ENCODE measurements at places on chromosomes 2 and 18.

GRCh38 chr2:190136259-190136658 lies 73.7 kb upstream of the MSTN start:
- DNase-seq: no peak

DNA sequence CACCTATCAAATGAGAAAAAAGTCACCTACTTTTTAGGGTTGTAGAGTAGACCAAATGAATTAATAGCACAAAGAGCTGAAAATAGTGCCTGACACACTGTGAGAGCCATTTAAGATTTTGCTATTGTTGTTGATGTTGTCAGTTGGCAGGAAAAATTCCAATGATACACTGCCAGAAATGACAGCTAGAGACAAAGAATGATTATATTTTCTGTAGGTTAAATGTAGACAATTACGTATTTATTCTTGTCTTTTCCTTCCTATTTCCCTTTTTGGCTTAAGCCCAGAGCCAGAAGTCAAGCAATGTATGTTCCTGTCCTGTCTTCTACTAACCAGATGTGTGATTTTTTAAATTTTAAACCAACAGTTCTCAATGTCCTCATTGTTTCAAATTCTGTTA lies 17.2 kb downstream of the NRXN1 start:
- DNase-seq: no peak

- no peak for DNase-seq
Observed at GRCh38 chr2:24521975-24522639, 31.1 kb downstream of the NCOA1 start.

DNA sequence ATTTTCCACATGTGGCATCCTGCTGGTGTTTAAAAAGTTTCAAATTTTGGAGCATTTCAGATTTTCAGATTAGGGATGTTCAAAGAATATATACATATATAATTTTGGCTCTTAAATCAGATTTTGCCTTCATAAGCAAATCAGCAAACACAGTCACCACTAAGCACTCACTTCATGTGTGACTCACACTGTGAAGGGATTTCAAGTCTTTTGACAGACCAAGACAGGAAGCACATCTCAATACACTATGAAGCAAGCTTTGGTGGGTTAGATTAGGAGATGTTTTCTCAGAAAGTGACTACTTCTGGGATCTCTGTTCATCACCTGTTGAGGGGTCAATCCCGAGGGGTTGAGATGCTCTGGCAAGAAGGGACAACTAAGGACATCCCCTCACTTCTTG lies 227.8 kb upstream of the RBBP8 start:
- DNase-seq: no peak

- peak; percentile 22 for DNase-seq
Observed at GRCh38 chr2:119126650-119127049, 31.9 kb downstream of the C1QL2 start.

GRCh38 chr2:203683421-203683820 lies 23.0 kb upstream of the CD28 start:
- DNase-seq: no peak

GRCh38 chr2:99154643-99155536 lies at the start of the genes LIPT1 and TSGA10:
LIPT1 (plus strand) TSS chr2:99154967; CDS start chr2:99161958, 6,991 bp downstream.
TSGA10 (minus strand) TSS chr2:99154942; CDS start chr2:99109439, 45,503 bp downstream.
- DNase-seq: peak; percentile 91

DNA sequence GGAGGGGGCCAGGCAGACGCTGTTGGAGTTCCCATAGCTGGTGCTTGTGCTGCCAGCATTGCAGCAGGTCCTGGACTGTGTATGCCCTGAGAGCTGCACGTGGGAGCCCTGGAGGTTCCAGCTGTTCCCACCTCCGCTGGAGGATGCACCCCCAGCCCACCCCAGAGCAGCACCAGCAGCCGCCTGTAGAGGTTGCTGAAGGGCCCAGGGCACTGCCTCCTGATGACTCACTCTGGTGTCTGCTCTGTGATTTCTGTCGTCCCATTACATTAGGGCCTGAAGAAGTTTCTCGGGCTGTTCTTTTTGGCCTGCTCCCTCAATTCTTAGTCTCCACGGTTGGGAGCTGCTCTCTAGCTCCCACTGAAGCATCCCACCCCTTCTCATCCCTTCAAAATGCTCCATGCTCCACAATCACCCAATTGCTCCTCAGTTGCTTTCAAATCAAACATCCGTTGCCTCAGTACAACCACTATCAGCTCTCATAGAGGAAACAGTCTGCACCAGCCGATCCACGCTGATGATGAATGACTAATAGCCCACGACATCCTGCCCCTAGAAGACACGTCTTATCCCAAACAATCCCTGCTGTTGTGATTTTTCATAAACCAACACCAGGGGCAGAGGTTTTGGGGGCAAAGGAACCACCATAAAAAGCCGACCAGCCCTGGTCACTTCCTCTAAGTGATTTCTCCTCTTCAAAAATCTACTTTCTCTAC lies 65.2 kb upstream of the RNF152 start:
- no peak for DNase-seq

DNA sequence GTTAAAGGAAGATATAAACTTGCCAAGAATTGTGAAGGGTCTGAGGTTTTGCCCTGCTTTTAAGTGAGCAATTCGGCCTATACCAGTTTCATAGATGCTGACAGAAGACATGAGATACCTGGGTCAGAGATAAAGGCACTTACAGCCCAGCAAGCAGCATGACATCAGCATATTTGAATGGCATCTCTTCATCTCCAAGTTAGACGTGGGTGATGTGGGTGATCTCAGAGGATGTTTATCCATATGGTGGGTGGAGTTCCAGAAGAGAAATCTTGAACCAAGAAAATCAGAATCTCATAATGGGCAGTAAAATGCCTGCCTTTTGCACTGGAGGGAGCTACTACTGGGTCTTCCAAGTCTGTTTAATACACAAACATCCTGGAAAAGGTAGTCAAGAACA lies 44.7 kb downstream of the GYPC start:
- DNase-seq: no peak

GRCh38 chr2:231709981-231710798 lies 1.9 kb downstream of the PTMA start:
- peak; percentile 63 for DNase-seq

DNA sequence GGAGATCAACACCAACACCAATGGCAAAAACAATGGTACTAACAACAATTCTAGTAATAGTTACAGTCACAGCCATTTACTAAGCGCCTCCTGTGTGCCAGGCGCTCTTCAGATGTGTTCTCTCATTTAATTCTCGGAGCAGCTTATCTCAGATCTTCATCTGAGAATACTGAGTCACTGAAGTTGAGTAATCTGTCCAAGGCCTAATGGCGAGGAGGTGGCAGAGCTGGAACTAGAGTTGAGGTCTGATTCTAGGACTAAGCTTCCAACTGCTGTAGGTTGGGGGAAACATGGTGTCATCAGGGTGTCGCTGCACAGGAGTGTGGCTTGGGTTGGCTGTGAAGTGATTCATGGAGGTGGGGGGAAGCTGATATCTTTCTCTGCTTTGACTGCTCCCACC lies 156.1 kb downstream of the DYSF start:
- no peak for DNase-seq

DNA sequence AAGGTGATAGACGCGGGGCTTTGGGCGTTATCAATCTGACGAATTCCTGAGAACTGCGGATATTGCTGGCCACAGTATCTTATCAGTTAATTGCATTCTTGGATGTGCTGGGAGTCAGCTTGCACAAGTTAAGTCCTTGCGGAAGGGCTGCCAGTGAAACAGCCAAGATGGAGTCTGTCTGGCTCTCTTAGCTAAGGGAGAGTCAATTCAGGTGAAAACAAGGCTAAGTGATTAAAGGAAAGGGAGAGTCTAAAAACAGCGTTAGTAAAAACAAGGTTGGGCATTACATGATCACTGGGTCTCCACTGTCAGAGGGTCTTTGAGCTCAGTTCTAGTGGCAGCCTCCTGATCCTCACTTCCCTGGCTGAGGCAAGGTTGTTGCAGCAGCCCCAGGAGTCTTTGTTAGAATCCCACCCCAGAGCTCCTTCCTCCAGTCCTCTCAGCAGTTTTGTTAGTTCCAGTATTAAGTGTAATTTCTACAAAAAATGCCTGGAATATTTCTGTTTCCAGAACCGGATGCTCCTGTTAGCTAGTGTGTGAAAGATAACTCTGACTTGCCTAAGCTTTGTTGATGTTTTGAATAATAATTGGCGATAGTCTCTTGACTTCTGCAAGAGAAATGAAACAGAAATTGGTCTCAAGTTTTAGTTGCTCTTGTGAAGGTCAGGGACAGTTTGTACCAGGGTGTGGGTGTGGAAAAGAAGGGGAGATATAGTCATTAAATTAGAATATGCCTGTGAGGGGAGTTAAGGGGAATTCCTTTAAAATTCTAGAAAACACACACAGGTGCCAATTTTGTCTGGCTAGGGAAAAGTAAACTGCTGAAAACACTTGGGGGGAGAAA lies 10.6 kb downstream of the CFLAR start:
- DNase-seq: no peak

- DNase-seq: no peak
Observed at GRCh38 chr2:226561962-226562361, 237.7 kb downstream of the IRS1 start.

- no peak for DNase-seq
Observed at GRCh38 chr2:230627806-230628724, 84.6 kb upstream of the CAB39 start.

GRCh38 chr2:10750610-10751009 lies 29.2 kb downstream of the ATP6V1C2 start:
- DNase-seq: no peak

DNA sequence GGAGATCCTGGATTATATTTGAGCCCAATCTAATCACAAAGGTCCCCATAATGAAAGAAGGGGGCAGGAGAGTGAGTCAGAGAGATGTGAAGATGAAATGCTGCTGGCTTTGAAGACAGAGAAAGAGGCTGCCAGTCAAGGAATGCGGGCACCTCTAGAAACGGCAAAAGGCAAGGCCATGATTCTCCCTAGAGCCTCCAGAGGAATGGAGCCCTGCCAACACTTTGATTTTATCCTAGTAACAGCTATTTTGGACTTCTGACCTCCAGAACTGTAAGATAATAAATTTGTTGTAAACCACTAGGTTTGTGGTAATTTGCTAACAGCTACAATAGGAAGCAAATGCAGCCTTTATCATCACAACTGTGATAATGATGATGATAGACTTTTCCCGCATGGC lies 32.9 kb downstream of the LBH start:
- DNase-seq: no peak

GRCh38 chr2:11891671-11892440 lies 145.4 kb downstream of the LPIN1 start:
- no peak for DNase-seq

DNA sequence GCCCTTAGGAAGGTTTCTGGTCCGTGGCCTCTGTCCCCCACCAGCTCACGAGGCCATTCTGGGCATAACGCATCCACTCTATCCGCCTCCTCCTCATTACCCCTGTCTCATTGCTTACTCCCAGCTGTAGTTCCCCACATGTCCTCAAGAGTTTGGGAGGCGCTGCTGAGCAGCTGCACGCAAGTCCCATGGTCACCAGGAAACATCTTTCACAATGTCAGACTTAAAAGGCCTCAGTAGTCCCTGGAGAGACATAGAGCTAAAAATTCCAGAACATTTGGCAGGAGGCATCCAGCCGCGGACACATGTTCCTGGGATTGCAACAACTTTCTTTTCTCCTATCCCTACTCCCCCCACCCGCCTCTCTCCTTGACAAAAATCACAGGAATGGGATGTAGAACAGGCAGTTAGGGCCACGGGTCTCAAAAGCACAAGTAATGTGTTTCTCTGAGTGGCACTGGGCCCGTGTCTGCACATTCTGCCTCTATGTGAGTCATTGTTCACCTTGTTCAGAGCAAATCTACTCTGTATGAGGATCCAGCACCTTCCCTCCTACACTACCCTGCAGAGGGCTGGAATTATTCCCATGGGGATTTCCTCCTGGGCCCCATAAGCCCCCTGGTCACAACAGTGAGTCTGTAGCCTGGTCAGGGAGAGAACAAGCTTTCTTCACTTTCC lies 8.1 kb downstream of the LBH start:
- peak; percentile 73 for DNase-seq

GRCh38 chr2:222671259-222672067 lies at the start of gene MOGAT1:
MOGAT1 (plus strand) TSS chr2:222671658; CDS start chr2:222671786, 128 bp downstream.
- DNase-seq: no peak

GRCh38 chr2:288758-289361 lies 969 bp upstream of the ALKAL2 start:
- DNase-seq: no peak

DNA sequence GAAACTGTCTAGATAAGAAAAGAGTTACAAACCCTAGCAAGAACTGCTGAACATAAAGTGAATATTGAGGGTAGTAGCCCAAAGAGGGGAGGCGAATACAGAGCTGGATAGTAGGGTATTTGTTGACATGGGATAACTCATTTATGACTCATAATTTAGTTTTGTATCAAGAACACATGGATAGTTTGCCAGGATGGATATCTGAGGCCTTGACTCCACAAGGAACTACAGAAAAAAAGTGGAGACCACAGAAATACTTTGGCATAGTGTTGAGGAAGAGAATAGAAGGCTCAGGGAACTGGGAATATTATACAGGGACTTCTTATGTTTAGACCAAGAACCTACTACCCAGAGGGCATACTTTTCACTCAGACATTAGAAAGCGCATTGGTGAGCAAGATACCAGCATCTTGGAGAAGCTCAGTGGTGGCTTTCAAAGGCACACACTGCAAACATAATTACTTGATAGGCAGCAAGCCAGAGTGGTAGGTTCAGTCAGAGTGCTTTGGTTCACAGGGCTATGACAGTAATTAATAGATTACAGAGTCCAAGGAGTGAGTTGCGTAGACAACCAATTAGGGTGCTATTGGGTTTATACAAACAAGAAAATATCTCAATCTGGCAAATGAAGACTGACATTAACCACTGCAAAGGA lies 51.9 kb upstream of the ZBTB7C start:
- DNase-seq: no peak

DNA sequence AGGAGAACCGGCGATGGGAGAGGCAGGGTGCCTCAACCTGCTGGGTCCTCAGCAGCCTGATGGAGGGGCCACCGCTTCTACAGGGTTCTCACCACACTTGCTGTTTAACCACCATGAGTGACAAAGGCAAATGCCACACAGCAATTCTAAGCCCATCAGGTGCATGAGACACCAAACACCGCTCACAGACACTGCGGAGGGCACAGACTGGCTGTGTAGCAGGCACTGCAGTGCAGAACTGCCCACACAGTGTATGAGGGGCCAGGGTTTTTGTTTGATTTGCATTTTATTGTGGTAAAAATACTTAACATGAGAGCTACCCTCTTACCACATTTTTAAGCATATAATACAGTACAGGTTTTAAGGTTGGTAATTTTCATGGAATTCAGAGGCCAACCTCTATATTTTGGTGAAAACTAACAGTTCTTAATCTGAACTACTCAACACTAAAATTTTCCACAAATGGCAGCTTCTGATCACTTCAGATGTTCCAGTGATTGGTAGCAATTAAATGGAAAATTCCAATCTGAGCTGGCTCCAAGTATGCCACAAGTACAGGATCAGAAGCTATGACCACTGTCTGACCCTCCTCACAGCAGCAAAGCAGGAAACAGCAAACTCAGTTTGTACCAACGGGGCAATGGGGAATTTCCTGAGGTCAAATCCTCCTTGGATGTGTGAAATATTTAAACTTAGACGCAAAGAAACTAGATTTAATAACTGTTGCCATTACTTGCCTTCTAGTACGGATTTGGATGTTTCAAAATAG lies 67.7 kb downstream of the FAM210A start:
- DNase-seq: no peak

GRCh38 chr2:194567661-194568017 lies 1089.4 kb upstream of the SLC39A10 start:
- no peak for DNase-seq

- no peak for DNase-seq
Observed at GRCh38 chr18:26511339-26512071, 36.8 kb downstream of the KCTD1 start.
